ENCODE measurements at places on chromosomes 7 and 10.

DNA sequence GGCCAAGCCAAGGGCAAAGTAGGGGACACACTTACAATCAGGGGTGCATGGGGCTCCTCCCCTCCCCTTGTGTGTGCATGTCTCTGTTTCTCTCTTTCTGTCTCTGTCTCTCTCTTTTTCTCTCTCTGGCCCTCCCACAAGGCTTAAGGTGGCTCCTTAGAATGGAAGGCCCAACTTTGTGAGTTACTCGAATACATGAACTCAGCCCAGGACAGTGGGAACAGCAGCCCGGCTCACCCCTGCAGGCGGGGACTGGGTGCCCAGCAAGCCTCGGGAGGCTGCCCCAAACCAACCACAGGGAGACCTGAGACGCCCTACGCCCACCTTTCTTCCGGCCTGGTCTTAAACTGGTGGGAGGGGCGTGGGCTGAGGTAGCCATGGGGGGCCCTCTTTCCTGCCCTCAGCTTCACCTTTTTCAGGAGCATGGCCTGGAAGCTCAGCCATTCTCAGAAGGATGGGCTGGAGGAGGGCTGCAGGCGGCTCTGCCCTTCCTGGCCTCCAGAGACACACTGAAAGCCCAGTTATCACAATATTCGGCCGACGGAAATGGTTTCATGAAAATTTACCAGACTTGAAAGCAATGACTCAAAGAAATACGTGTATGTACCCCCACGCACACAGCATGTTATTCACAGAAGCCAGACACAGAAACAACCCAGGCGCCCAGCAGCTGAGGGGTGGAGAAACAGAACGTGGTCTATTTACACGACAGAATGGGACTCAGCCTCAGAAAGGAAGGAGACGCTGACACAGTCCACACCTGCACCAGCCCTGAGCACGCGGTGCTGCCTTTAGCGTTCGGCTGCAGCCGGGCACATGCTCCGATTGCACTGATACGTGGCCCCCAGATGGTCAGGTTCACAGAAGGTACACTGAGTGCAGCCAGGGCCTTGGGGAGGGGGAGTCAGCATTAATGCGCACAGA lies 229.5 kb downstream of the PTPRN2 start:
- no peak for DNase-seq

DNA sequence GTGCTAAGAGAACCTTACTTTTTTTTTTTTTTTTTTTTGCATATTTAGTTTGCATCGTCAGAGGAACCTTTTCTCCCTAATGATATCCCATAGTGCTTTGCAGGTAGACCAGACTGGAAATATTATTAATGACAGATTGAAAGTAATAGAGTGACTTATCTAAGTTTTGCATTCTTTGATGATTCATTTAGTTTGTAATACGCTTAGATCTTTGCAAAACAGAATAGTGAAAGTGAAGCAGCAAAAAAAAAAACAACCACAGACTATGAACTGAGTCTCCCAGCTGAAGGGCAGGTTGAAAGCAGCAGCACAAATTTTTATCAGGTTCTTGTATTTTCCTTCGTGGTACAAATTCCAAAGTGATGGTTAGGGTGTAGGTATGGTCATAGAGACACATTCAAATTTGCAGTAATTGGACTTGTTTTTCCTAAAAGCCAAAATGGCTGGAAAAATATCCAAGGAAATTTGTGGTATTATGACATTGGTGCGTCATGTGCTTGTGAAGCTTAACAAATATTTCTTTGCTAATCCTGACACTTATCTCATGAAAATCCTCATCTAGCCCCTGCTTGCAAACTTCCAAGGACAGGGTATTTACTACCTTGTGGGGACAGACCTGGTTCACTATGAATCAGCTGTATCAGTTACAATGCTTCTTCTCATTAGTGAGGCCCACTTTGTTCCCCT lies 81.8 kb upstream of the CREB5 start:
- peak; percentile 19 for DNase-seq

DNA sequence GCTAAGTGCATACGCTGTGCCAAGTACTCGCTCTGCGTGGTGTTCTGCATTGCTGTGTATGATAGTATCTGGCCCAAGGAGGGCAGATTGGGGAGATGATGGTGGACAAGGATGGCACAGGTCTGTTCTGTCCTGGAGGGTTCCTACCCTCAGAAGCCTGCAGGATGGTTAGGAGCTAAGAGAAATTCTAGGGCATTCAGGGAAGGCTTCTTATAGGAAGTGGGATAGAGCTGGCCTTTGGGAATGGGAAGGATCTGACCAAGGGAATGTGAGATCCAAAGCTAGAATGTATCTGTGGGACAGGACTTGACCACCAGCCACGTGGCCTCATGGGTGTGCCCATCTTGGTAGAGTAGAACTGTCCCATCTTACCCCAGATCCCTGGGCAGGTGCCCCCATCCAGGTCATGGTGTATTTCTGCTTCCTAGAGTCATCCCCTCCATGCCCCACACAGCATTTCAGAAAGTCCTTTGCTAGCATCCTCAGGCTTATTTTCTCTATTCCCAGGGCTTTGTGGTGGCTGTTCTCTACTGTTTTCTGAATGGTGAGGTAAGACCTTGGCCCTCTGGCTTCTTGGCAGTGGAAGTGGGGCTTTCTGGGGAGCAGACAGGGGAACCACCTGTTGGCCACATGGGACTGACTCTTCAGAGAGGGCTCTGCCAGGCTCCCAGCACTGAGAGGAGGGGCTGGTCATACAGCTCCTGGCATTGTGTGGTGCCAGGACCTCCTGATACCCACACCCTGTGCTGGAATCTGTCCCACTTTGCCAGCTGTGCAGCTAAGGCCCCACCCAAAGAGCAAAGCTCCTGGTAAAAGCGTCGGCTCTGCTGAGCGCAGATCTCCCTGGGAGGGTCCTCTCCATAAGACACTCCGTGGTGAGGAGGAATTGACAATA lies 52.5 kb downstream of the ADCYAP1R1 start:
- DNase-seq = no peak

DNA sequence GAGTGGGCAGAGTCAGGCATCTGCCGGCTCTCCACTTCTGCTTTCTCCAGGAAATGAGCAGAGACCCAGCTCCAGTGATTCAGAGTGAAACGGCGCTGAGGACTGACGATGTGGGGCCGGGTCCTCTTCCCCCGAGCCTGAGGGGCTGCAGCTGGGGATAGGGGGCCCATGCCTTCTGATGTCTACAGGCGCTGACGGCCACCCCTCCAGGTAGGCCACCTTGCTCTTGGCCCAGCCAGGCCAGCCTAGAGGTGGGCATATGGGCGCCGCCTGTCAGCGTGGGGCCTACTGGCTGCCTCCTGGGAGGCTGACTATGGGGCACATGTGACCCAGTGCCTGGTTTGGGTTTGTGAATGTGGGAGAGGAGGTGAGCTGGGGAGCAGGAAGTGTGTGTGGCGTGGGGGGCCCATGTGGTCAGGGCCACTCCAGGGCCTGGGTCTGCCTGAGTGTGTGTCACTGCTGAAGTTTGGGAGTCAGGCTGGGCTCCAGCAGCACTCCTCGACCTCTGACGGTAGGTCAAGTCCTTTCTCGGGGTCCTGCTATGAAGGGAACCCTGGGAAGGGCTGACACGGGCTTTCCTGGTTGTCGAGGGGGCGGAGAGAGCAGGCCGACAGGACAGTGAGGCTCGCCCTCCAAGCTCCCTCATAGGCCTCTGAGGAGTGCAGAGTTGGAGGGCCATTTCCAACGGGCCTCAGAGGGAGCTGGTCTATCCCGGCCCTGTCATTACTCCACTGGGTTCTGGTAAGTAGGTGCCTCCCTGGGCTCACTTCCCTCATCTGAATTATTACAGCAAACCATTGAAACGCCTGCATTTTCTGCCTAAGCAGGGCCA lies at the start of gene WDFY4:
WDFY4 (plus strand) TSS at position 82 of the 832 bp plus-strand sequence. CDS start 24,860 bp downstream, outside the sequence.
- no peak for DNase-seq

DNA sequence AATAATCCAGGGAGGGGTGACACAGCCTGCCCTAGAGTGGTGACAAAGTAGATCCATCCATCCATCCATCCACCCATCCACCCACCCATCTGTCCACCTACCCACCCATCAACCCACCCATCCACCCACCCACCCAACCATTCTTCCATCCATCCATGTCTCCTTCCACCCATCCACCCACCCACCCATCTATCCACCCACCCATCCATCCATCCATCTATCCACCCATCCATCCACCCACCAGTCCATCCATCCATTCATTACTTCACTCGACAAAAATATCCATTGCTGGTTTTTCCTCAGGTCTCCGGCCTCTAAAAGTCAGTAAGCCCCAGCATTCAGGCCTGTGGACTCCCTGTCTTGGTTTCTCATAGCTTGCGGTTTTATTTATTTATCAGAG lies 12.5 kb upstream of the LIMK1 start:
- no peak for DNase-seq

GRCh38 chr10:129839285-129840195 lies 124.5 kb downstream of the EBF3 start:
- no peak for DNase-seq

Data from iris pigment epithelial cell (primary cell).